ENCODE measurements at places on chromosomes 6 and 20.

DNA sequence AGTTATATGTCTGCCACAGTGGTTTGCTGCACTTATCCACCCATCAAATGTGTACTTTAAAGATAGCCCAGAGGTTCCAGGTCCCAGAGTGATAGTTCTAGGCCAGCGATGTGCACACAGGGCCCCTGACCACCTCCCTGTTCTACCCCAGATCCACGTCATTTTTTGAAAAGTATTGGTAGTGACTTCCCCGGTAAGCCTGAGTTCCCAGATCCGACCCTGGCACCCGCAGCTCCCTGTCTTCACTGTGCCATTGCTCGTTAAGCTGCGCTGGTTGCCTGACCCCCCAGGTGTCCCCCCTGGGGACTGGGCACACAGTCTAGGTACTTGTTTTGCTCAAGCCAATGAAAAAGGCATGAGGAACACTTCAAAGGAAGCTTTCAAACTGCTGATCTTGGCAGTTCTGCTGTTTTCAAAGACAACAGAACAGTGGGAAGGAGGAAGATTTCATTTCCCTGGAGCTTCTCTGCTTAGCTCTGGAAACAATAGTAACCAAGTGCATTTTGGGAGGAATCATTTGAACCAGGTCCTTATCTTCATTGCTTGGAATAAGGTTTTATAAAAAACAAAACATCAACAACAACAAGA, 116.3 kb upstream of the TAB2 start:
- no peak for DNase-seq

DNA sequence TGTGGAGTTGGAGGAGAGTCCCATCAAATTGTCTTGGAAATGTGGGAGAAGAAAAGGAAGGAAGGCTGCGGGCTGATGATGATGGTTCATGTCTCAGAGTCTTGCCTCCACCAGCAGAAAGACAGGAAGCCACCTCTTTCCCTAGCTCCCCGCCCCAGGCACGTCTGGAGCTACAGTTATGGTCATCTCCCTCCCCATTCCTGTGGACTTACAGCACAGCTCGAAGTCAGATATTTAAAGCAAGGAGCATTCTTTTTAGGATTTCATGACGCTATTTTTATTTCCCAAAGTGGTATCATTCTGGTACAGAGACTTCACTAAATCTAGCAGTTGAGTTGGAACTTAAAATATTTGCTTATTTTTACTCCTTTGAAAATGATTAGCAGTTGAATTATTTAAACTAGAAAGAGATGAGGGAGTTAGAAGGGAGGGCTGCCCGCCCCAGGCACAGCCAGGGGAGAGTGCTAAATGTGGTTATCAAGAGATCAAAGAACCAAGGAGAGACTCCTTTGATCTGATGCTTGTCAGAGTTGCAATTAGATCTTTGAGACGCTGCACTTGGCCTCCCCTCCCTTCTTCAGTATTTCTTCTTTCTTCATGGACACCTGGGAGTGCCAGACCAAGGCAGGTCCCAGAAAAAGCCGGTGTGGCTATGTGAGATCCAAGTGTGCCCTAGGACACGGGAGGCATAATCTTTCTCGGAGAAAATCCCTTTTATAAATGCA, 199.9 kb upstream of the SOX4 start:
- no peak for DNase-seq

DNA sequence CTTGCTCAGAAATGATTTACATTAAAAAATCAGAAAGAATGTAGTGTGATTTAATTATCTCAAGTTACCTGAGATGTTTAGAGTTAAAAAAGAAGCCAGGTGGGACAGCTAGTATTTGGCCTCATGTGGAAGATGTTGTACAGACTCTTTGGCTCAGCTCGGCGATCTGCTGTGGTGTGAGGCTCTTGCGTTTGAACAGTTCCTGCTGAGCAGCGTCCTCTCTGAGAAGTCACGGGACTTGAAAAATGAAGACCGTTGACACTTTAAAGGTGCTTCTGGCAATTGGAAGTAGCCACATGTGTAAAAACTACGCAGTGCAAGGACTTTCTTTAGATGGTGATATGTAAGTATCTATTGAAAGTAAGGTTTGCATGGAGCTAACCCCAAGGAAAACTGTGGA, 169.0 kb downstream of the BACH2 start:
- DNase-seq, result no peak

- no peak for DNase-seq
These were observed 285.2 kb downstream of the FOXC1 start for GRCh38 chr6:1894954-1895353.

GRCh38 chr20:6467562-6467961, 299.9 kb upstream of the BMP2 start:
- no peak for DNase-seq

DNA sequence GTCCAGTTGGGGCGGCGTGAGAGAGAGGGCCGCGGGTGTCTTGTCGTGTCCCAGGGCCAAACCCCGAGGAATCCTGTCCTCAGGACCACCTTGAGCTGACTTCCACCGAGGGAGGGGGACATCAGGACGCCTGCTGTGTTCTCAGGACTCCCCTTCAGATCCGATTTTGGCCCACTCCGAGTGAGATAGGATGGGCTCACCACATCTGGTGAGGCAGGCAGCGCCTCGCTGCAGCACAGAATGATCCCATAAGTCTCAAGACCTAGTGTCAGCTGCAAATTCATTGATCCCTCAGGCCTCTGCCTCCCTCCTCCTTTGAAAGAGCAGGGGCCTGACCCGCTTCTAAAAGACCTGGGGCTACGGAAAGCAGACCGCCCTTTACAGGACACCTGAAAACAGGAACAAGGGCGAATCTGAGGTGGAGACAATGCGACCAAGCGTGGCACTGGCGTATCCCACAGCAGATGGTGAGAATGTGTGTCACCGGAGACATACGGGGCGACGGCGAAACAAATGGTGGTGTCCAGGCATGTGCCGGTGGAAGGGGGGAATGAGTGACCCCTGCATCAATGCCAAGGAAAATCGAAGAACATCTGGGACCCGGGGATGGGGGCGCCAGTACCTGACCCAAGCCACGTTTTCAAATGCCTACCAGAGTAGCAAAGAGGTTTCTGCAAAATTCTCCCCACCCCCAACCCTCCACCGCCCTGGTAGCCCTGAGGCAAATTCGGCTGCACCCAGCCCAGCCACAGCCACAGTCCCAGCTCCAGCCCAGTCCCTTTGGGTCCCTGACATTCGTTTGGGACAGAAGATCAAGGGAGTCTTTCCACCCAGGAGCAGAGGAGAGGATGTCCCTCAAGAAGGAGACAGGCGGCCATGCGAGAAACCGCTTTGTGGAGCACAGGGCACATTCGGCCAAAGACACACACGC, 162.1 kb upstream of the ZNF337 start:
- DNase-seq, result no peak

- no peak for DNase-seq
These were observed 65.2 kb downstream of the CDC5L start for GRCh38 chr6:44452725-44453124.

DNA sequence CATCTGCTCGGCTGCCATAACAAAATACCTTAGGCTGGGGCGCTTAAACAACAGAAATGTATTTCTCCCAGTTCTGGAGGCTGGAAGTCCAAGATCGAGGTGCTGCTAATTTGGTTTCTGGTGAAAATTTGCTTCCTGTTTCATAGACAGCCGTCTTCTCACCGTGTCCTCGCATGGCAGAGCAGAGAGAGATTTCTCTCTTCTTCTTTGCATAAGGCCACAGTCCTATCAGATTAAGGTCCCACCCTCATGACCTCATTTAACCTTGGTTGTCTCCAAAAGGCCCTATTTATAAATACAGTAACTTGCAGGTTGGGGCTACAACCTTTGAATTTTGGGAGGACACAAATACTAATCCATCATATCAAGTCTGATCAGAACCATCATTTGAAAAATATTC, 544.3 kb downstream of the KIF16B start:
- no peak for DNase-seq

- no peak for DNase-seq
These were observed 10.6 kb downstream of the BFSP1 start for GRCh38 chr20:17520583-17520982.

DNA sequence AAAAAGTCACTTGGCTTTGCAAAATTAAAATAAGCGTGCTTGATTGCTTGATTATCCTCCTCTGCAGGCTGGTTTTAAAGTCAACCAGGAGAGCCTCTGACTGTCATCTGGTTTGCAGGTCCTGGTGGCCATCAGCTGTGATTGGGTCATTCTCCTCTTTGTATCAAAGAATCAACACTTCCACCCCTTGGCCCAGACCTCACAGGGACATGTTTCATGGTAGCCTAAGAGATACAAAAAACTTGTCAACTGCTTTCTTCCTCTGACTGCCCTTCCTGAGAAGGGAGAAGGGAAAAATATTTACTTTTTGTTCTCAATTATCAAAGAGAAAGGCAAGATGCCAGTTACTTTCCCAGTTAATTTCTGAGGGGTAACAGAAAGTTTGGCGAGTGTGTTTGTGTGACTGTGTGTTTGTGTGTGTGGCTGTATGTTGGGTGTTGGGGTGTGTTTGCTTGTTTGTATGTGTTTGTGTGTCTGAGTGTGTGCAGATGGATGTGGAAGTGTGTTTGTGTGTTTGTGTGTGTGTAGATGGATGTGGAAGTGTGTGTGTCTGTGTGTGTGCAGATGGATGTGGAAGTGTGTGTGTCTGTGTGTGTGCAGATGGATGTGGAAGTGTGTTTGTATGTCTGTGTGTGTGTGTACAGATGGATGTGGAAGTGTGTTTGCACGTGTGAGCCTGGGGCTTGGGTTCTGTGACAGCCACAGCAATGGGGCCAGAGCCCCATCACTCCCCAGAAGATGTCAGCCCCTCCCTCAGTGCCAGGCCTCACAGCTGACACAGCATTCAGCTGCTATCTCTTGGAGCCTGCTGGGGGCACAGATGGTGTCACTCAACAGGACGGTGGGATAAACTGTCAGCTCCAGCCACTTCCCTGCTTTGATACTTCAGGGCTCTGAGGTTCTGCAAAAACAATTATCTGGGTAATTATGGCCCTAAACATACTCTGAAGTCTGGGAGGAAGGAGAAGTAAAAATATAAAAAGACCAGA, 98.6 kb upstream of the RNF24 start:
- DNase-seq, result no peak

- DNase-seq, result no peak
These were observed 124.8 kb downstream of the MAP3K7 start for GRCh38 chr6:90462102-90462501.

DNA sequence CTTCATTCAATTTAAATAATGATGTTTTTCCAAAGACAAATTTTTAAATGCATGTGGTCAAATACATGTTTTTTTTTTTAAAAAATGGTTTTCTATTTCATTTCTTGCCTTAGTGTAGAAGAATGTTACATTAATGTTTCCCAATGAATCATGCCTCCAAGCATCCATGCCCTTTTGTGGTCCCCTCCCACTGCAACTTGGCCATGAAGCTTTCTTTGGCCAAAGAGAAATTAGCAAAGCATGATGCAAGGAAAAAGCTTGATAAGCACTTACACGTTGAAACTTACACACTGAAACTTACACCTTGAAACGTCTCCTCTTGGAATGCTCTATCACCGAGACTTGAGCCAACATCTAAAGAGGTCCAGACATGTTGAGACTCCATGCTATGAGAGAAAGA, 93.0 kb upstream of the ELOVL5 start:
- DNase-seq, result no peak

DNA sequence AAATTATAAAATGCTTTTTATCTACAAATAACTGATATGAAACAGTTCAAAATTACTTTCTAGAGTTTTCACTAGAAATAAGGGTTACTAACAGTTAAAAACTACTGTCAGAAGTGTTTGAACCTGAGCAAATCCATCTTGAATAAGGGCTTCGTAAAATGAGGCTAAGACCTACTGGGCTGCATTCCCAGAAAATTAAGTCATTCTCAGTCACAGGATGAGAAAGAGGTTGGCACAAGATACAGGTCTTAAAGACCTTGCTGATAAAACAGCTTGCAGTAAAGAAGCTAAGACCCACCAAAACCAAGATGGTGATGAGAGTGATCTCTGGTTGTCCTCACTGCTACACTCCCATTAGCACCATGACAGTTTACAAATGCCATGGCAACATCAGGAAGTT, 93.7 kb downstream of the PLG start:
- DNase-seq, result no peak

- no peak for DNase-seq
These were observed 134.2 kb downstream of the GMDS start for GRCh38 chr6:2111162-2111677.

DNA sequence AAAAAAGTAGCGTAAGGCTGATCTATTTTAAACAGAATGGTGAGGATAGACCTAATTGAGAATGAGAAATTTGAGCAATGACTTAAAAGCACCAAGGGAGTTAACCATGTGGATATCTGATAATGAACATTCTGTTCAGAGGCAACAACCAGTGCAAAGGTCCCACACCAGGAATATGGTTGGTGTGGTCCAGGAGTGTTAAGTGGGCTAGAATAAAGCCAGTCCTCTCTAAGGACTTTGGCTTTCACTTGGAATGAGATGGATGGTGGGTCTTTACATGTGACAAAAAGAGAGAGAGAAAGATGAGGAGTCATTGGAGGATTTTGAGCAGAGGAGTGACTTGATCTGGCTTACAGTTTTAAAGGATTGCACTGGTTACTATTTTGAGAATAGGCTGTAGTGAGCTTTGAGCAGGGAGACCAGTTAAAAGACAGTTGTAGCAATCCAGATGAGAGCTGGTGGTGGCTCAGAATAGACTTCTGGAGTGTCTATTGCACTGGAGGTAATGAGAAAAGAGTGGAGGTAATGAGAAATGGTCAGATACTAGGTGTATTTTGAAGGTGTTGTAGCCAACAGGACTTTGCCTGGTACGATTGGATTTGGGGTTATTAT, 89.8 kb downstream of the SCAF8 start:
- no peak for DNase-seq

DNA sequence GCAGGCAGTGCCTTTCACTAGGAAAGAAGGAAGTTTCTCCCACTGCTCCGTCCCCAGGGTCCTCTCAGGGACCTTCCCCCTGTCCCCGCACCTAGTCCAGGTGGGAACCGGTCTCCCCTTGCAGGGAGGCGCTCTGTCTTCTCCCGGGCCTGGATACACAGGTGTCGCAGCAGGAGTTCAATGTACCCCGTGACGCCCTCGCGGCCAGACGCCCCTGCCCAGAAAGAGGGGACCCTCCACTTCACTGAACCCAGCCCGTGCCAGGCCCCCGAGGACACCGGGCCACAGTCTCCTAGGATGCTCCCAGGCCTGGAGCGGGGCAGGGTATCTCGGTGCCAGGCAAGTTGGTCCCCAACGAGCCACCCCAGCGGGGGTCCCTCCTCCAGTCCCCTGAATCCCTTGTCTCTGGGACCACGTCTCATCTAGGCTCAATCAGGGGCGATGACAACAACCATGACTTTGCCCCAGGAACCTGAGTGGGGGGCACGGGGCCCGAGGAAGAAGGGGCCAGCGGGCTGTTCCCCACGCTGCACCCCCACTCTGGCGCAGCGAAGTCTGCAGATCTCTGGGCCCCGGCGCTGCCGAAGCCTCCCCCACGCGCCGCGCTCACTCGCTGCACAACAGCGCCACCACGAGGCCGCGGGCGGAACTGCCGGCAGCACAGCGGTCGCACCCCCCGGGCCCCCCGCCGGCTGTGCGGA, 103.0 kb downstream of the EDN3 start:
- DNase-seq, result no peak

Data from cortex of kidney (tissue), 1 donor.